ENCODE measurements at places on chromosomes 7 and 10.
A peak's percentile ranks its signal among the peaks of the same experiment; 100 is the strongest.

- no peak for DNase-seq
Measured at GRCh38 chr10:130935128-130935439, 376.4 kb downstream of the TCERG1L start.

GRCh38 chr7:28854750-28855074 is 103.4 kb downstream of the TRIL start:
- no peak for DNase-seq

- no peak for DNase-seq
Measured at GRCh38 chr10:6513476-6513875, 66.6 kb downstream of the PRKCQ start.

DNA sequence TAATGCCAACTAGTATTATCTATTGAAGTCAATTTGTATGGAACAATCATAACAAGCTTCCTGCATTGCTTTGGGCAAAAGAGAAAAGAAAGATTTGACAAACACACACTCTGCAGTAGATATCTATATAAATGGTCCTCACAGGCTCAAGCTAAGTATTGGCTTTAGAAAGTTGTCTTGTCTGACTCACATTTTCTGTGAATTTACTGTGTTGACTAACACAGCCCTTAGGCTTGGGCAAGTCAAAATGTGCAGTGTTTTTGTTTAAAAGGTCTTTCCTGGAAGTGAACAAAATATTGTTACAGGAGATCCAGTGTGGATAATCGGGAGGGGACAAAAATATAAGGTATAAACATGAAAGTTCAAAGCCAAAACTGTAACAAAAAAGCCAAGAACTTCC is 194.4 kb downstream of the RELN start:
- DNase-seq = no peak

GRCh38 chr7:137801003-137801402 is 45.8 kb downstream of the DGKI start:
- no peak for DNase-seq

DNA sequence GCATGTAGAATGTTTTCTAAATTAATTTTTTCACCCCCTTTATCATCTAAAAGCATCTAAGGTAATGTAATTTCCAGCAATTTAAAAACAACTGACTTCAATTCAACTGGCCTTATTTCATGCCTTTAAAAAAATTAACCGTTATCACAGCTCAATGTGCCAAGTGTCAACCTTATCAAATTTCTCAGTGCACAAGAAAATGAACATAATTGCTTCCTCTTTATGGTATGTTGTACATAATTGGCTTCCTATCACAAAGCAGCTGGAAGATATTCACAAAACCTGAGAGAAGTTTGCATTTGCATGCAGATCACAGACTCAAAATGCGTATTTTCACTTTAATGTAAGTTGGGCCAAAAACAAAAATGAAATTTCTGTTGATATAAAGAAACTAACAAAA is 966.4 kb downstream of the GRM8 start:
- DNase-seq = no peak

GRCh38 chr10:119320981-119321380 is 113.6 kb downstream of the GRK5 start:
- no peak for DNase-seq

DNA sequence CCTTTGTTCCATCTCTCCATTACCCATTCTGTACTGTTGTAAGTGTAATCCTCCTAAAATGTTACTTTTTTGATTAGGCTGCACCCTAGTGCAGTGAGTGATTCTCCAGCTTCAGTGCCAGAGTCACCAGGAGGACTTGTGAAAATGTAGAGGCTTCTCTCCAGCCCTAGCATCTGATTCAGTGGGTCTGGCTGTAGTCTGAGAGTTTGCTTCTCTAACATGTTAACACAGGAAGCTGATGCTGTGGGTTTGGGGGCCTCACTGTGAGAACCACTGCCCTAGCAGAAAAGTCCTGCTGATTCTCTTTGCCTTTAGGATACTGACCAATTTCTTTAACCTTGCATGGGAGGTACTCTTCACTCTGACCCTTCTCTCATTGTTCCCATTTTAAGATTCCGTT is 24.4 kb downstream of the CSGALNACT2 start:
- no peak for DNase-seq

DNA sequence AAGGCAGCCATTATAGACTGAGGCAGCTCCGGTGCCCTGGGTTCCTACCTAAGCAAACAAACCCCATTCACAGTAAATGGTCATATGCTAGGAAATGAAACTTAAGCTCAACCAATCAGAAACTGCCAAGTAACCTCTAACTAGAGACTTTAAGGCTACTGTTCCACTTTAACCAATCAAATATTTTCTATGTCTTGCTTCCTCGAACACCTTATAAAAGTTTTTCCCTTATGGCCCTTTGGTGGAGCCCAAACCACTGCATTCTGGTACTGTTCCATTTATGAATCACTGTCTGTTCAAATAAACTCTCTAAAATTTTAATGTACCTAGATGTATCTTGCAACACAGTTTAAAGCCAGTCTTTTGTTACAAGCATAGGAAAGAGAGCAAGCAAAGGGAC is 361.1 kb downstream of the HGF start:
- DNase-seq = no peak

DNA sequence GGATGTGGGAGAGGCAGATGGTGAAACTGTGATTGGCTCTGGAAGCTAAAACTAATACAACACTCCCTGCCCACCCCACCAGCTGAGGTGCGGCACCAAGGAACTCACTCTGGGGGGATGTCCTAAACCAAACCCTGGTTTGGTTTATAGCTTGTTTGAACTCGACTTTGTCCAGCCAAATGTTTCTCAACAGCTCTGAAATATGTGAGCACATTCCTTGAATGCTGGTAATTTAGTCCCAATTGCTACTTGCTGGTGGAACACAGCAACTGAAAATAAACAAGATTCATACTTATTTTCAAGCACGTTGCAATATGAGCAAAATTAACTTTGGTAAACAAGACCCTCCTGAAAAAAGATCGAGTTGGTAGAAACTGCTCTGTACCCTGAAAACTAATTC is 39.7 kb upstream of the CARD11 start:
- DNase-seq = no peak

DNA sequence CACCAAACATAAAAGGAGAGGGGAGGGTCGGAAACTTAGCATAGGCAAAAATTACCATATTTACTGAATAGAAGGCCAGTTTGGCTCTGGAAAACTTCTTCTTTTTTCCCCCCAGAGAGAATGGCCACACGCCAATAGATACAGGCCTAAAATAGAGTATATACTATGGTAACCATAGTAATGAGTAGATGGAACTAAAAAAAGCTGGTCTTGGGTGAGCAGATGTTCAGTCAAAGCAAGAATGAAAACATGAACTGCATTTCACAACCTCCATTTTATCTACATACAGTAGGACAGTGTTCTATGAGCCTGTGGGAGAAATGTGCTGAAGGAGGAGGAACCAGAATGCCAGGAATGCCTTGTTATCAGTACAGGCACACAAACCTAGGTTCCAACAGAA is 141.7 kb upstream of the SEMA3A start:
- no peak for DNase-seq

GRCh38 chr7:122652876-122653275 is 46.0 kb downstream of the RNF133 start:
- DNase-seq = no peak

- DNase-seq = no peak
Measured at GRCh38 chr10:100986623-100986951, 710 bp downstream of the MRPL43 start.

- peak; percentile 74 for DNase-seq
Measured at GRCh38 chr10:31650010-31650409, 278.6 kb downstream of the ARHGAP12 start.

DNA sequence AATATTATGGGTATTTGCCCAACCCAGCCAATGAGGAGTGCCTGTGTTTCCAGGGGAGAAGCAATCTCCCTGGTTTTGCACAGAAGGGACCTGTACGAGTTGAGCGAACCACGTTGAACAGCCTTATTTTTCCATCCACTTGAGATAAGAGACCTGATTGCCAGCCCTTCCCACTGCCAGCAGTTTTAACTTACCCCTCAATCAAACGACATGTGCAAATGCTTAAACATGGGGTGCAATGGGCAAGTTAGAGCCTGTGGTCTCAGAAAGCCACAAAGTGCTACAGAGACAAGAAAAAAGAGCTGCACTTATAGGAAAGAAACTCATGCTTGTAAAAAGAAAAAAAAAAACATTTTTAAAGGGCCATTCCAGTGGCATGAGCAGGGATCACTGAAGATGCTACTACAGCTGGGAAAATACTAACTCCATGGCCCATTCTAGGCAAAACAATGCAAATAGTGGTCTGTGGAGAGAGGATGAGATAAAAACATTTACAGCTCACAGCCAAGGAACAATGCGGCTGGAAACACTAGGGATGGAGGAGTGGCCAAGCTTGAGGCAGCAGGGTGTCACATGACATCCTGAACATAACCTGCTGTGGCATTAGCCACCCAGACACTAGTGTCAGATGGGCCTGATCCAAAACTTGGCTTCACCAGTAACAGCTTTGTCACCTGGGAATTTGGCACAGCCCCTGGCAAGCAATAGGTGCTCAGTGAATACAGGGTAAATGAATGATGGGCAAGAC is 162.8 kb downstream of the ELMO1 start:
- no peak for DNase-seq

GRCh38 chr7:121544238-121544637 is 148.1 kb upstream of the FAM3C start:
- DNase-seq = no peak

DNA sequence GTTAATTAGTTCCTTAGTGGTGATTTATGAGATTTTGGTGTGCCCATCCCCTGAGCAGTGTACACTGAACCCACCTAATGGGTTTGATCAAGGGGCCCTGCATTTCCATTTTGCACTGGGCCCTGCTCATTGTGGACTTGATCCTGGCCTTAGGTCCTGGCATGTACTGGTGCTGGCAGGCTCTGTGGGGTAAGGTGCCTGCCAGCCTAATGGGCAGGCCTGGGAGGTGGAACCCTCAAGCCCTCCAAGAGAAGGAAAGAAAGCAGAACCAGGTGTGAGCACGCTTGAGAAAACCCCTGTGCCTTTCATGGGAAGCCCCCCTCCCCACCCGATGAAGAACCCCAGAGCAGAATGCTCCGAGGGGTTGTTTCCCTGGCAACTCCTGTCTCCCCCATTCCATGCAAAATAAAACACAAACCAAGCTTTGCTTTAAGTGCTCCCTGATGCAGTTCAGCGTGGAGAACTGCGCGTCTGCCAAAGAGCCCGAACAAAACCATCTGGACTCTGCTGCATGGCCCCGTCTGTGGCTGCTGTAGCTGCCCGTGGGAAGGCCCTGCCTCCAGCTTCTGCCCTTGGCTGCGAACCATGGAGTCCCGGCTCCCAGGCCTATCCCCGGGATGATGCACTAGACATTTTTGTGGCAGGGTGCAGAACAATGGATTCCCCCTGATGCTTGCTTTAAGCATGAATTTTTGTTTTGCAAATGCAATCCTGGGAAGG is 123.3 kb downstream of the PRPF18 start:
- no peak for DNase-seq

DNA sequence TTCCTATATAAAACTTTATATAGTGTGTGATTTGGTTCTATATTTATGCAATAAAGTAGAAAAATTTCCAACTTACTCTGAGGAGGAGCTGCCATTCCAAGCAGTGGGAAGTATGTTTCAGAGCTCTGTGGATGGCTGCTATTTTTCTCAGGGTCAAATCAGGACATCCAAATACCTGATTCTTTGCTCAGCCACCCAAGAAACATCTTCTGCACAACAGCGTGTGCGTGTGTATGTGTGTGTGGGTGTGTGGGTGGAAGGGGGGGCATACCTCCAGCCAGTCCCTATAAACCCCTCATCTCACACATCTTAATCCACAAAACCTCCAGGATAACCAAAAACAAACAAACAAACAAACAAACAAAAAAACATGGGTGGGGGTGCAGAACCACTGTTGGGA is 66.3 kb upstream of the EMX2 start:
- no peak for DNase-seq

- DNase-seq = peak; percentile 4
Measured at GRCh38 chr7:80275192-80275605, 140.6 kb downstream of the GNAI1 start.

GRCh38 chr7:367351-367901 is 77.5 kb downstream of the FOXL3 start:
- DNase-seq = no peak

- no peak for DNase-seq
Measured at GRCh38 chr7:24885716-24886115, 94.3 kb downstream of the OSBPL3 start.
